ENCODE measurements at places on chromosomes 7 and 10.

DNA sequence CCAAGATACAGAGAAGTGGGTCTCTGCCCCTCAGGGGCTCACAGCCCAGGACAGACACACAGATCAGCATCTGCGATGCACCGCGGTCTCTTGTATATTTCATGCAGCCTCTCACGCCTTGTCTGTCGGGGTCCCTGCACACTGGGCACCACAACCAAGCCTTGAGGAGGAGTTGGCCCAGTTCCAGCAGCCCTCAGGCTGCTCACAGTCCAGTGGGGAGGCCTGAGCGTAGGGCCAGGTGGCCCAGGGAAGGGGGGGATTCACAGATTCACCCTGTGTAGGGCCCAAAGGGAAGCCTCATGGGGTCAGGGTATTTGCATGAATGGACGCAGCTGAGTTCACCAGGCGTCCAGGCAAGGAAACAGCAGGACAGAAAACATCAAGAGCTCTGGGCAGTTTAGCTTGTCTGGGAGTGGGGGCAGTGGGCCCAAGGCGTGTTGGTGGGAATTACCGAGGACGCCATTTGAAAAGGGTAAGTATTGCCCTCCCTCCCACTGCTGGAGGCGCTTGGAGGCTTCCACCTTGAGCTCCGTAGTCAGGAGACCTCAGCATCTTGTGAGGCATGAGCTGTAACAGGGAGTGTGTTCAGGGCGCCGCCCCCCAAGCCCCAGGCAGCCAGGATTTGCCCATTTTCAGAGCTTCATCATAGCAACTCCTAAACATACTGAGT lies 129.1 kb upstream of the CHST15 start:
- DNase-seq = no peak

- no peak for DNase-seq
These were observed 291.4 kb downstream of the USP6NL start for GRCh38 chr10:11319990-11320602.

DNA sequence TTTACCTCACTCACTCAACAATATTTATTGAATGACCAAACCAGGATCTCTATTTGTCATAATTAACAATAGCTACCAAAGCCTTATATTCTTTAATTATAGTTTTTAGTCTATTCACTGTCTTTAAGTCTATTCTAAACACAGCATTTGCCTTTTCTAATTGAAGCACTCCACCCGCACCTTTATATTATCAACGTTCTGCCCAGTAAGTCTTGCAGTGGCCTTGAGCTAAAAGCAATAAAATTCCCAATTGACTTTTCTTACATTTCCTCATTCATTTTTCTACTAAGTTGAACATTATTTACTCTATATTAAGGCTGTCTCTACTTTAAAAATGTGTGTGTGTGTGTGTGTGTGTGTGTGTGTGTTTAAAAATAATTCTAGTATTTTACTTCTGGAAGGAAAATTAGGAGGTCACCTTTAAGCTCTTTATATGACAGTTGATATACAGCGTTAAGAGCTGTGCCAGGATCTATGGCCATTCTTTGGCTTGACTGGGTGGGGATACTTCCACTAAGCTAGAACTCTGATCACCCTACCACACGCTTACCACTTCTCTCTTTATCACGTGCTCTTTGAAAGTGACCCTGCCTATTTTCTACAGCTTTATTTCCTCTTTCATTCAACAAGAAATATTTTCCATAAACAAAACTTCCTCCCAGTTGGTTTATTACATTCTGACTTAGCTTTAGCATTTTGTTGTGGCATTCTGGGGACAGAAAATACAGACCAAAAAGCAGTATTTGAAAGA lies 8.8 kb downstream of the PAPSS2 start:
- DNase-seq = no peak

DNA sequence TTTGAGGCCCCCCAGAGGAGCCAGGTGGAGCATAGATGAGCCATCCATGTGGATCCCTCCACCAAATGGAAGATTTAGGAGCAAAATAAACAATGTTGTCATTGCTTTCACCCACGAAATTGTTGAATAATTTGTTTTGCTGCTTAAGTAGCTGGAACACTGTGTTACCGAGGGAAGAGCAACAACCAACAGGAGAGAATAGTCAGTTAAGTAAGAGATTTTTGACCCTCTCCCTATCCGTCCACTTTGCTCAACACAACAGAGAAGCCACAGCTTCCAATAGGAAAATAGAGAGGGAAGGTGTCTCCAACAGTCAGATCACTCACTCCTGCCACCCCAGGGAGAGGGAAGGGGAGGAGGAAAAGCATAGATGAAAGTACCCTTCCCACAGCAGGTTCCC lies 3.9 kb upstream of the ZKSCAN1 start:
- no peak for DNase-seq

DNA sequence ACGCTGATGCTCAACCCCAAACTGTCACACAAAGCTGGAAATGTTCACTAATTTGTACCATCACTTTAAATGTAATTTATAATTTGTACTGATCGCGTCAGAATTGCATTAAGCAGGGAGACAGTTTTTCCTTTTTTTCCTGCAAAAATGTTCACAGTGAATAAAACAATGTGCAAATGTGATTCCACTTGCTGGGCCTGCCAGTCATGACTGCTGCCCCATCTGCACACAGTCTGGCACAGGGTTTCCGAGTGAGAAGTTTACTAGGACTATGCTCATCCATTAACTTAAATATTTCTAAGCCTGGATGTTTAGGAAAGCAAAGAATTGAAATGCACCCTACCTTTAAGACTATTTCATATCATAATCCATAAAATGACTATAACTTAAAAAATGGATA lies 99.6 kb downstream of the SORBS1 start:
- no peak for DNase-seq

- no peak for DNase-seq
These were observed 30.3 kb downstream of the OAT start for GRCh38 chr10:124388476-124388822.

GRCh38 chr10:15476337-15476736 lies 105.2 kb upstream of the FAM171A1 start:
- no peak for DNase-seq

DNA sequence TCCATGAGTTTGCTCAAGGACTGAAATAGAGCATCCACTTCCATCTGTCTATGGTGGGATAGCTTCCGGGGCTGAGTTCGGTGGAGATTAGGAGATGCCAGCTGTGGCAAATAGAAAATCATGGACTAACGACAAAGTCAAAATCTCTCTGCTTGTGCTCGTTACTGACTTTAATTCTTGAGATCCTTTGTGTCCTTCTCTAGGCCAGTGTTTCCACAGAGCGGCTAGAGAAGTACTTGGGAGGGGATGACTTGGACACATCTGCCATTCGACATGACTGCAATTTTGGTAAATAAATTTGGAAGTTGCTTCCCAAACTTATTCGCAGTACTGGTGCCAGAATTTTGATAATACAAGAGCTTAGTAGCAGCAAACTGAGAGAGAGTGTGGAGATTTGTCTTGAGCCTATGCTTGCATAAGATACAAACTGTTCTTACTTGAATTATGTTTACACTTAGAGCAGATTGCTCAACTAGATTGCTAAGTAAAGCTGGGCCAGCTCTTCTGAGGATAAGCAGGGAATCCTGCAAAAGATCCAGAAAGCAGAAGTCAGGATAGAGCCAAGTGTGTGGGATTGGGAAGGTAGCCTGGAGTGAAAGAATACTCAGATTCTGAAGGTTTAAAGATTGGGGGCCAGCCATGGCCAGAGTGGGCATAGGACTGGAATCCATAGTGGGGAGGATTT lies 27.6 kb downstream of the ABCC2 start:
- DNase-seq = no peak

DNA sequence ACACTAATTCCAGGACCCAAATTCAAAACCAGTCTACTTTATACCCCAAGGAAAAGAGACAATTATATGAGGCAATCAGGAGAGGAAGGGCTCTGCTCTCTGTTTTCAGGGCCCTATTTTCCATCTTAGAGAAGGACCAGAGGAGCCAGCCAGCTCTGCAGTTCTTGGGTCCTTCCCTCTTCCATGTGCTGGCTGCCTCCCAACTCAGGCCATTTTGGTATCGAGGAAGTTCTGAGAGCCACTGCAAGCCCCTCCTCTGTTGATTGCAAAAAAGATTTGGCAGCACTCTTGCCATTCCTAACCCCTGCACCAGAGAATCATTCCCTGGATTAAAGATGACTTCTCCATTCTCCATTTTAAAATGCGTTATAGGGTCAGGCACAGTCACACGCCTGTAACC lies 151.2 kb downstream of the AOAH start:
- DNase-seq = no peak

- no peak for DNase-seq
These were observed 56.5 kb upstream of the MPP7 start for GRCh38 chr10:28359334-28359733.

GRCh38 chr10:51073453-51074237 lies 642 bp upstream of the PRKG1 start:
- no peak for DNase-seq

DNA sequence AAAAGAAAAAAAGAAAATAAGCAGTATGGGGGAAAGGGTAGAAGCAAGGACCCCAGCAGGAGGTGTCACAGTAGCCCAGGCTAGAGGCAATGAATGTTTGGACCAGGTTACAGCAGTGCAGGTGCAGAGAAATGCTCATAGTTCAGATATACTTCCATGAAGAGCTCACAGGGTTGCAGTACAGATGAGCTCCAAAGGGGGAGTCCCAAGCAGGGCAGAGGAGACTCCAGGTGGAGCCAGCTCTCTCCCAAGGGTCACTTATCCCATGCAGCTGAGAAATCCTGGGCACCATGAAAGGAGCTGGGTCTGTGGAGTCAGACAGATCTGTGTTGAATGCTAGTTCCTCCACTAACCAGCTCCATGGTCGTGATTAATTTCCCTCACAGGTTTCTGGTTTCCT lies 174.9 kb downstream of the C7orf25 start:
- no peak for DNase-seq

DNA sequence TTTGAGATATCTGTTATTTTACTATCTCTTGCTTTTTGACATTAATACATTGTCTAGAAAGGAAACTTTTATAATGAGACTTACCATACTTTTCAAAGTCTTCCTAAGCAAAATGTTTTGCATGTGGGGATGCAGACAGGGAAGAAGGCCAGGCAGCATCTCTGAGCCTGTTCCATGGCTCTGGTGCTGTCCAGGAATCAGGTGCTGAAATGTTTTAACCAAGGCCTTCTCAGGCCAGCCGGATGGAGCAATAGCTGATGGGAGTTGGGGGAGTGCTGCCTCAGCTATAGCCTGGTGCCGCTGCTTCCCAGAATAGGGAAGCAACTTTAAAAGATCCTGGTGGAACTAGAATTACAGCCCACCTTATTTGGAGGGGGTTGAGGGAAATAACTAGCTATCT lies 38.5 kb downstream of the CRTAC1 start:
- no peak for DNase-seq

DNA sequence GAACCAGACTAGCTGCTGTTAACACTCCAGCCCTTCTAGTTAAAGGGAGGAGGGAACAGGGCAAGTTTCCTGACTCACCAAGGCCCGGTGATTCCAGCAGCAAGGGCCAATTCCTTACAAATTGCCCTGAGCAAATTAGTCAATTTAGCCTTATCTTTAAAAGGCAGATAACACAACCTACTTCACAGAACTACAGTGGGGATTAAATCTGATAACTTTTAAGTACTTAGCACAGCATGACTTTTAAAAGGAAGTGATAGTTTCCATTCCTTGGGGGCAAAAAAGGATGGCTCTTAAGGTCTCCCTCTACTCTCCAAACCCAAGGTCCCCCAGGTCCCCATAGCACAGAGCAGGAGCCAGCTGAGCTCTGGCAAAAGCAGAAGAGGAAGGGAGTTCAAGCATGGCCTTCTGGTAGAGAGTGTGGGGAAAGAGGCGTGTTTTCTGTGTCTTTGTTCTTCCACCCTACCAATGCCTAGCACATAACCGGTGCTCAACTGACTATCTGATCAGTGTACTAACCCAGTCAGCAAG lies 4.0 kb downstream of the CDCA7L start:
- no peak for DNase-seq

DNA sequence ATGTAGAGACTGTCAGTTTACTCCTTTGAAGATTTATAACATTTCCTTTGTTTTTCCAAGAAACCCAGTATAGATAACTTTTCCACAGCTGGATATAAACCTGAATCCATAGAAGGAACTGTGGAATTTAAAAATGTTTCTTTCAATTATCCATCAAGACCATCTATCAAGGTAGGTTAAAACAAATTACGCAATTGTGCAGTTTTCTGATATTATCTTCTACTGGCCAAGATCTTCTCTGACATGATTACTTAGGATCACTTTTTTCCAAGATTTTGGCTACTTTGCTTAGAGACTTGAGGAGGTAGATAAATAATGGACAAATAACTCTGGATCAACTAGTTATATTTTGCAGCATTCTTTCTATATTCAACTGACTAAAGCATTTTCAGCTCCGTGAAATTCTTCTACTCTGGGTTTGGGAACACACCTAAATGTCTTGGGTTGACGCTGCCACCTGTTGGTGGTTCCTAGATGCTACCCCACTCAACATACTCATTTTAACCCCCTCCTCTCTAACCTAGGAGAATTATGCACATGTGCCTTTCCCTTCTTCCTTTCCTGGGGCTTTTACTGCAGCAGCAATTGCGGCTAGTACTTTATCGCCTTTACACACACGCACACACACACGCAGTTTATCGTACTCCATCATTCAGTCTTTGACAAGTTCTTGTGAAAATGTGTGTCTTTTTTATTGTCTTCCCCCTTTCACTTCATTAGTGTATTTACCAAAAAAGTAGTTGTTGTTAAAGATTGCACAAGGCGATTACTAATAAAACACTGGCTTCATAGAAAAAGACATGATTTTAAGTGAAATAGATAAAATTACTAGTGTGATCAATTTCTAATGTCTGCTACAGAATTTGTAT lies 32.7 kb downstream of the ABCB5 start:
- peak; percentile 52 for DNase-seq

DNA sequence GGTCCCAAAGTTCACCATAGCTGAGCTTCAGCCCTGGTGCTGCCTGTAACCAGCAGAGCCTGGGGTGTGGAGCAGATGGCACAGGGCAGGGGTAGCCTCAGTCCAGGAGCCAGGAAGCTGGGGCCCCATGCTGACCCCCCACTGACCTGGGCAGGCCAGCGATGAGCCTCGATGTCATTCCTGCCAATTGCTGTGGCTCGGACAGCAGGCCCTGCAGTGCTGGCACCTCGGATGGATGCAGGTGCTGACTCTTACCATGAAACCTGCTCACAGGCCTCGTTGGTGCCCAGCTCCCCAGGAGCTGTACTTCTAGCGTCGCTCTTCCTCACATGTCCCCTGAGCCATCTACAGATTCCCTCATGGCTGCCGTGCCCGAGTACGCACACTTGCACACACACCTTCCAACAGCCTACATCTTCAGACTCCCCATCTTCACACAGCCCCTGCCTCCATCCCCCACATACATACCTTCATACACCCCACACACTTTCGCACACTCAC lies 46.8 kb upstream of the PCBD1 start:
- no peak for DNase-seq

GRCh38 chr10:33547976-33548375 lies 213.5 kb upstream of the NRP1 start:
- DNase-seq = no peak

- no peak for DNase-seq
These were observed 651.5 kb downstream of the LRMDA start for GRCh38 chr10:76082956-76083355.

DNA sequence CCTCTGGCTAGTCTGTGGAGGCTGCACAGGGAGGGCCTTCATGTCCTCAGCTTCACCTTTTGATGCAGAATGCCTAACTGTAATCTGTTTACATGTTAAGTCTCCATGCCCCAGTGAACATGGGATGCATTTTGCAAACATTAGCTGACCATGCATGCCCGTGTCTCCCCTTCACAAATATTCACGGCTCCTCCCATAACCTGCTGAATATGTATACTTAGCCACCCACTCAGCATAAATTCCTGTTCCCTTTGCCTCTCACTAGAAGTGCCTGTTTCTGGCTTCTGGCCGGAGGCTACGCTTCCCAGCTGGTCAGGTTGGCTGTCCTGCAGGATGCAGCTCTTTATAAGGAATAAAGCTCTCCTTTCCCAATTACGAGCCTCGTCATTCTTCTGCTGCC lies 552.7 kb downstream of the DNAJB6 start:
- DNase-seq = no peak

Data from NCI-H1105 treated with DMSO at 0.1 percent for 48 hours (cell line).